GDM1 (cell line): ENCODE measurements at places on chromosomes 4 and X.

GRCh38 chr4:82005158-82005557, 368.6 kb downstream of the HNRNPD start:
- no peak for DNase-seq

- no peak for DNase-seq
Measured at GRCh38 chr4:187417721-187418120, 577.9 kb upstream of the ZFP42 start.

GRCh38 chr4:19438233-19438632, 813.5 kb upstream of the SLIT2 start:
- DNase-seq = no peak

- no peak for DNase-seq
Measured at GRCh38 chr4:28176942-28177341, 1316.3 kb downstream of the STIM2 start.

GRCh38 chr4:184112006-184112550, 105.6 kb downstream of the ENPP6 start:
- DNase-seq = no peak

DNA sequence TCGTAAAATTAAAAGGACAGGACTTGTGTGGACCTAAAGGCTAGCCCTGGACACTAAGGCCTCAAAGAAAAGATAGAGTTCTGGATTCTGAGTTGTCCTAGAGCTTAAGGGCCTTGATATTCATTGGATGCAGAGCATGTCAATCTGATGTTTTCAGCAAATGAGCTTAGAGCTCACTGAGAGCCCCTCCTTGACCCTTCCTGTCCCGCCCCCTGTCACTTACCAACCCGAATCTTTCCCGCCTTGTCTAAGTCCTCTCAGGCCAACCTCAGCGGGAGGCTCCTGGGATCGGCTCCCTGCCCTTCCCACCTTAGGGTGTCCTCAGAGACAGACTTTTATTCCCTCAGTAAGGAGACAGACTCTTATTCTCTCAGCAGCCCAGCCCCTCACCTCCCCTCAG, at the start of gene CT47C1:
Gene CT47C1 (plus strand): TSS at position 250 of the 400 bp plus-strand sequence. CDS start 233 bp downstream, outside the sequence.
- no peak for DNase-seq

DNA sequence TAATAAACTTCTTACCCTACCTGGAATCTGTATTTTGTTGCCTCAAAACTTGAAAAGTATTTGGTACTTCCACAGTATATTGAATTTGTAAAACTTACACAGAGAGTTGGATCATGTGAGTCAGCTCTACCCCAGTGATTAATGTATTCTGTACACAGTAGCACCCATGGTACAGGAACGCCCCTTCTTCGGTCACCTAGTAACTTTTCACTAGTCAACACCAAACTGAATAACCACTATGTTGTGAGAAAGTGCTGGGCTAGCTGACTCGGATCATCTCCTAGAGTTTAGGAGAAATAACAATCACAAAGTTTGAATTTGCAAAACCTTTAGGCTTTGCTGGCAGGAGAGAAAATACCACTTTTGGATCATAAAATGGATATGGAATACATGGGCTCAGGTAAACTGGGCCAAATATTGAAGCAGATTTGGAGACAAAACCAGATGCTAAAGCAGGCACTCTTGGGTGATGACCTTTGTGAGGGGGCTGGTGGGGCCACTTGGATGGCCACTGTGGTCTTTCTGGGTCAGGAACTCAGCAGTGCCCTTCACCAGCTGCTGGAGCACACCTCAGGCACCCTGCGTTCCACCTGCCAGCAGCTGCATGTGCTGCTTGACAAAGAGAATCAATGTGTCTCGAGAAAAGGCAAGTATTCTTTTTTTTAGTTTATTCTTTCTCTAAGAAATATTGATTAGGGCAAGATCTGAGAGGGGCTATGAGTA, at the start of gene DTHD1:
Gene DTHD1 (plus strand): TSS at position 233 of the 723 bp plus-strand sequence. CDS start 143 bp downstream, at position 376.
- no peak for DNase-seq

DNA sequence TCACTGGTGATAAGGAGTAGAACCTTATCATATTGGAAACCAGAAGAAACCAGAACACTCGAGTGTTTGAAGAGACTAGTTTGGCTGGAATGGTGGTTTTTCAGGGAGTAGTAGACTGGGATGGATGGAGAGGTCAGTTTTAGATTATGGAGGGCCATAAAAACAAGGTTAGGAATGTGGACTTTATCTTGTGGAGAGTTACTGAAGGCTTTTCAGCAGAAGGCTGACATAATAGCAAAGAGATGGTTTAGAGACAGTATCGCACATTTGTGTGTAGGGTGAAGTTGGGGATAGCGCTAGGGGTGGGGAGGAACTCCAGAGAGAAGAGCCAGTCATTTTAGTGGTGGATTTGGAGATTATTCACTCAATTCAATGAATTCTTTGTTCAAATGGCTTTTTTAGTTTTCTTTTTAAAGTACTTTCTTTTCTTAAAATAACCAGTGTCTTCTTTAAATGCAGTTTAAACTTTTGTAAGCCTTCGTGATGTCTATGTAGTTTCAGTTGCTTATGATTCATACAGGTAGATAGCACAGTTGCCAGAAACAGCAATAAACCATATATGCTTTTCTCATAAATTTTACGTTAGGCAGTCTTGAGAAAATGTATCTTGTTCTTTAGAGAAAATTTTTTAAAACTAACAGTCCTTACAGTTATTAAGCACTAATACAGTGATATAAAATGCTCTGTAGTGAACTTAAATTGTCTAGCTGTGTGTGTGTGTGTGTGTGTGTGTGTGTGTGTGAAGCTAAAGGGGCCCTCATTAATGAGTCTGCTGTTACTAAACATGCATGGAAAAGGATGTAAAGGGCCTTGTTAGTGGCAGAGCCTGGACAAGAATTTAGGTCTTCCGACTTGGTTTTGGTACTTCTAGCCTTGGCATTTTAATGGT, 3.8 kb downstream of the ARHGAP10 start:
- no peak for DNase-seq

- no peak for DNase-seq
Measured at GRCh38 chr4:25874655-25875054, 11.9 kb upstream of the SEL1L3 start.
